ENCODE measurements at places on chromosomes 7 and 10.
A peak's percentile ranks its signal among the peaks of the same experiment; 100 is the strongest.

- no peak for DNase-seq
These were observed 64.8 kb downstream of the ARMC3 start for GRCh38 chr10:22992621-22993020.

GRCh38 chr10:11525503-11525902 lies 85.9 kb downstream of the USP6NL start:
- DNase-seq: peak; percentile 78

- no peak for DNase-seq
These were observed 40.3 kb downstream of the PDZD8 start for GRCh38 chr10:117334926-117335325.

DNA sequence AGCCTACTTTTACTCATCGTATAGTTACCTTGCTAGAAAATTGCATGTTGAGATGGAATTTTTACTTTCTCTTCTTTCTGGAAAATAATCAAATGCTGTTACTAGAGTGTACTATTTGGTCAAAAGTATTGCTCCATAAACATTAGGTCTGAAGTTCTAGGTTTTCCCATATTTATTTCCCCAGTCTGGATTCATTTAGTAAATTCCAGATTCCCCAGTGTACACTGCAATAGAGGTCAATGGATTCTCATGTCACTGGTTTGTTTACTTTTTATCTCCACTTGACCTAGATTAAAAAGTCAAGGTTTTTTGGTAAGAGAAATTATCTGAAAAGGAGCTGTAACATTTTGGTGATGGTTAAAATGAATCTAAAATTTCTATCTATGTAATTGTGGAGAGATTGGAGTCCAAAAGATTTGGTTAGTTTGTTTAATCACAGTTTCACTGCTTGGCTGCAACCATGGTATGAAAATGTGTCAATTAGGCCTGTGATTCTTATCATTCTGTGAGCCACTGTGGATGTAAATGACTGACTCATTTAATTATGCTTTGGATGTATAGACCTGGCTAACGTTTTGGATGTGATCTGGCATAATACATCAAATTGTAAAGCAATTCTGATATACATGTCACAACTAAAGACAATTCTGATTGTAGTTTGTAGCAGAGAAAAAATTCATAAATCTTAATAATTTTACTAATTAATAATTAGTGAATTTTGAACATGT lies 32.7 kb upstream of the STEAP4 start:
- DNase-seq: no peak

- no peak for DNase-seq
These were observed 14.7 kb upstream of the LRRN3 start for GRCh38 chr7:111076205-111076604.

DNA sequence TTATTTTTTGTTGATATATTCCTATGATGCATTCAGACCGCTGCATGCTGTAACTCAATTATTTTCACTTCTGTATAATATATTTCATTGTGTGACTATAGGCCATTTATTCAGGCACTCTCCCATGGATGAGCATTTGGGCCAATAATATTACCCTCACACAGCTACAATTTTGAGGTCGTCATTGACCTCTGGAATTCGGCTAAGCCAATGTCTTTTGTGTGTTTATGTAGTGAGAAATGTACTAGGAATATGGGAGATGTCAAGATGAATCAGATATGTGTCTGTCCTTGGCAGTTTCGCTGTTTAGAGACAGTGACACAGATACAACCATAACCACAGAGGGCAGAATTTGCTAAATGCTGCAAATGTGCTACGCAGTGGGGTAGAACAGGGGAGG lies 474.2 kb downstream of the ADRA2A start:
- DNase-seq: no peak

GRCh38 chr10:120327675-120328074 lies 129.4 kb upstream of the PLPP4 start:
- no peak for DNase-seq

- no peak for DNase-seq
These were observed 8.5 kb downstream of the AKR1B15 start for GRCh38 chr7:134557391-134557790.

GRCh38 chr7:47843291-47843690 lies 105.0 kb downstream of the PKD1L1 start:
- no peak for DNase-seq

DNA sequence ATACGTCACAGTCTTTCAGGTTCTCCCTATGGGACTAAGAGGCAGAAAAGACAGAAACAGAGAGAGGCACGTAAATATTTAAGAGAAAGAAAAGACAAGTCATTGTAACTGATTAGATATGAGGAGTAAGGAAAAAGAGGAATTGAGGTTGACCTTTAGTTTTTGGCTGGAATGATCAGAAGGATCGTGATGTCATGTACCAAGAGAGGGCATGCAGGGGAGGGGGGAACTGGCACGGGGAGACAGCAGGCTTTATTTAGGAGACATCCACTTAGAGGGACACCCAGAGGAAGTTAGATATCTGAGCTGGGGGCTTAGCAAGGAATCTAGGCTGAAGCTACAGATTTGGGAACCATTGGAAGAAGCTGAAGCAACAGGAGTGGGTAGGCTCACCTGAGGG lies 9.2 kb upstream of the LRRC20 start:
- DNase-seq: no peak

DNA sequence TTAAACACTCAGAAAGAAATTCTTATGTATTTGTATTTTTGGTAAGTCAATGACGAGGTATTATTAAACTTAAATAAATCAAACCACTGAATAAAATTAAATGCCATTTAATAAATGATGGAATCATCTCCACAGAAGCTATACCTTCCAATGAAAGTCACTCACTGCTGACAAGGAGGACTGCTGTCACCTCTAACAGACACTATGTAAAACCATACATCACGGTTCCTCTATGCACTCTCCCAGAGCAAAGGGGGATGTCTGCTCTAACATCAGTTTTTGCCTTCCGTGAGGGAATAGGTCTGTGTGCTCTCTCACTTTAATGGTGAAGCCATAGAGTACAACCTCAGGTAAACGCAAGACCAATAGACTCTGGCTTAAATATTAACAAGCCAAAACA lies 99.7 kb upstream of the DDC start:
- DNase-seq: no peak

DNA sequence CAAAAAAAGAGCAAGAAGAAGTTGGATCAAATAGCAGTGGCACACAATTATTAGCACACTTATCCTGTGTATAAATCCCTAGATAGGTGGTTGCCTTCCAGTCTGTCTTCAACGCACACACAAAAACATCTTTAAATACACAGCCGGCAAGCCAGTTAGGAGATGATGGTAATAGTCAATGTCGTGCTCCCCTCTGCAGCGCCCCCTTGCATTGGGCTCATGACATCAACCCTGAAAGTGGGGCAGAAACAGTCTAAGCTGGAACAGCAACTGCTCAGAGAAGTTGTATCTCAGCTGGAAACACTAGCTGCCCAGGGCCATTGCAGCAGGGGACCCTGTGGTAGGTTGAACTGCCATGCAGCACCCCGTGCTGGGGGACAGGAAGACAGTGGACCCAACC lies 179.5 kb upstream of the YAE1 start:
- no peak for DNase-seq

- DNase-seq: no peak
These were observed 191.3 kb downstream of the FGFR2 start for GRCh38 chr10:121406823-121407545.

GRCh38 chr7:3861386-3861785 lies 560.3 kb downstream of the SDK1 start:
- DNase-seq: no peak

DNA sequence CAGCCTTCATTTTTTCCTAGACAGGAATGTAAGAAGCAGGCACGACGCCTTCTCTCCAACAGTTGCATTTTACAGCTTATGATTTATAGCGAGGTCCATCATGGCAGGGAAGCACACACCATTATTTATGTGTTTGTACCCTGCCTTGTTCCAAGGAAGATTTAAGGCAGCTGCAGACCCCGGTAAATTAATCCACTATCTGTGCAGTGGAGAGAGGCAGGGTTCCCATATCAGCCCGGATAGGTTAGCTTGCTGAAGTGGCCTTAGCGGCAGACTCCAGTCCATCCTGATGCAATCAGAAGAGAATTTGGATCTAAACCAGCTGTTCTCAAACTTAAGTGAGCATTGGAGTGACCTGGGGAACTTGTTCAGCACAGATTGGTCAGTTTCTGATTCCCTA lies 359.4 kb downstream of the GALNT17 start:
- no peak for DNase-seq

DNA sequence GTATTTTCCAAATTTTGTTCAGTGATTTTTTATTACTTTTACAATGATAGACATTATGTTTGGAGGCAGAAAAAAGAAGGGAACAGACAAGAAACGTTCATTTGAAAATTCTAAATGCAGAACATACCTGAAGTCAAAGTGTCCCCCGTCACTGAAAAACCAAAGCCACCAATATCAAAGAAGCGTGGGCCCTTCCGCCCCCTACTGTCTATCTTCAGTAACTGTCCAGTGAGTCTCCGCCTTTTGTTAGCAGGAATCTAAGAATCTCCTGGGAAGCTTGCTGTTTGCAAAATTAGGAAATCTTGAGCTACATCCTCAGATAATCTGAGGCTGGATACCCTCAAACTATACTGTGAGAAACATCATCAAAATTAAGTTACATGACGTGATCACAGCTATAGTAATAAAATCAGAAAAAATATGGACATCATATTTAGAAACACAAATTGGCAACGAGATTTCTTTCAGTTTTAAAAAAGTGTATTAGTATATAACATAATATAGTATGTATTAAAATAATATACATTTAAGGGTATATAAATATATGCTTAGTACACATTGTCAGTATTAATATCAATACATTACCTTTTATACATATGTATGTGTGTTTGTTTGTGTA lies 169.3 kb upstream of the AKR1E2 start:
- DNase-seq: peak; percentile 50

DNA sequence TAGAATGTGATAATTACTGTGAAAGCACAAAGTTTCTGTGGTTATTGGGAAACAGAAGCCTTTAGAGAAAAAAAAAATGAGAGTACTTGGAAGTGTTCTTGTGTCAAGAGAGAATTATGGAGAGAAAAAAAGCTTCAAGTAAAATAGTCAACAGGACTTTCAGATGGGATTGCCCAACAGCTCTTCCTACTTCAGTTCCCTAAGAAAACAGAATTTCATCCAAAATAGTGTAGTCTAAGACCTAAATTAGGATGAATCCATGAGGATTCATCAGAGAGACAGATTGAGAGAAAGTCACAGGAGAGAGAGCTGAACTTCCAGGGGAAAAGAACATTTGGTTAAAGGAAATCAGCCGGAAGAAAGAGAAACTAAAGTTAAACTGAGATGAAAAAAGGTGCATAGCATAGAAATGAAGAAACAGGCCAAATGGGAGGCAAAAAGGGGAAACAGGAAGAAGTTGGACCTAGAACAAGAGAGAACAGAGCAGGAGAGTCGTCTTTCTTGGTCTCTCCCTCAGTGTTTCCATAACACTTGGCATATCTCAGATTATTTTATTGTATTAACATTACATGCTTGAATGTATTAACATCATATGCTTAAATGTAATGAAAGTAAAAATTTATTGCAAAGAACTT lies 2.5 kb downstream of the SCIN start:
- DNase-seq: no peak

DNA sequence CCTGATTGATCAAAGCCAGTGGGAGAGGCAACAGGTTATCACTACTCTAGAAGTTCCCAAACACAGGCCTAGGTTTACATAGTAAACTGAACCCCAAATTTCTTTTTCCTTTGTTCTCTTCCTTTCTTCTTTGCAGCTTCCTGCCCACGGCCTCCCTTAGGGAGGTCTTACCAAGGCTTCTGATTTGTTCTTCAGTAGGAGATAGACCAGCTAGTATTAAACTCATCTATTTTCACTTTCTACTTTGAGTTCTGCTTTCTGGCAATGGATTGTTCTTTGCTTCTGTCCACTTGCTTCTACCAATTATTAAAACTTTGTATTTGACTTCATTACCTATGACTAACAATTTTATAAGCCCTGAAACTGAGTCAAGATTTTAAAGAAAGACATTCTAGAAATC lies 251.2 kb upstream of the FZD1 start:
- no peak for DNase-seq

DNA sequence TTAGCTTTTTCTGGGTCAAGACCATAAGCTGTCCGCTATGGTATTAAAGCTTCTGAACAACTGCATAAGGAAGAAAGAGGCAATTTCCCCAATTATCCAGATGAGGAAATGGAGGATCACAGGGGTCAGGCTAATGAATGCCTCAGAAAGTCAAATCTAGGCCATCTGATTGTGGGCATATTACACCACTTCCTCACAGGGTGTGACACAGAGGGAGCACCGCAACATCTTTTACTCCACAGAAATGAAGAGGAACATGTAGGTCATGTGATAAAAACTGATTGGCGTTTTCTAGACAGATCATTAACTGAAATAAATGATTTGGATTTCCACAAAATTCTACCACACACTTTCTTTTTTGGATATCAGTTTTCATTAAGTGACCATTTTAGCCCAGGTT lies 384.4 kb downstream of the PARD3 start:
- no peak for DNase-seq

GRCh38 chr10:107807836-107808235 lies 643.3 kb upstream of the SORCS1 start:
- DNase-seq: no peak

- DNase-seq: no peak
These were observed 517.8 kb upstream of the CELF2 start for GRCh38 chr10:10499839-10500238.

GRCh38 chr7:150740053-150740452 lies 2.8 kb downstream of the GIMAP5 start:
- DNase-seq: no peak

DNA sequence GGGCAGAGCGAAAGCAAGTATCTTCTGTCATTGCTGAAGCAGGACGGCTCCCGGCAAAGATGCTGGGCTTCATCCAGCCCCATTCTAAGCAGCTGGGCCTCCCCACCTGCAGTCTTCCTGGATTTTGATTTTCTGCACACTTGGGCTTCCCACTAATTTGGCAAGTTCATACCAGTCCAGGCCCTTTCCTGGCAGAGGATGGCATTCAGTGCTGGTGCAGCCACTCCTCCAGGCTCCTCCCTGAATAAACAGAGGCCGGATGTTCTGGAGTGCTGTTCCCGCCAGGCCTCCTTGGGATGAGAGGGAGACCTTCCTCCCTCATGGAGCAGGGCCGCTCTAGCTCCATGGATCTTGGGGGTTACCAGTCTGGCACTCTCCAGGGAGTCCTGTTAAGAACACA lies 3.4 kb downstream of the BAG3 start:
- DNase-seq: peak; percentile 68

DNA sequence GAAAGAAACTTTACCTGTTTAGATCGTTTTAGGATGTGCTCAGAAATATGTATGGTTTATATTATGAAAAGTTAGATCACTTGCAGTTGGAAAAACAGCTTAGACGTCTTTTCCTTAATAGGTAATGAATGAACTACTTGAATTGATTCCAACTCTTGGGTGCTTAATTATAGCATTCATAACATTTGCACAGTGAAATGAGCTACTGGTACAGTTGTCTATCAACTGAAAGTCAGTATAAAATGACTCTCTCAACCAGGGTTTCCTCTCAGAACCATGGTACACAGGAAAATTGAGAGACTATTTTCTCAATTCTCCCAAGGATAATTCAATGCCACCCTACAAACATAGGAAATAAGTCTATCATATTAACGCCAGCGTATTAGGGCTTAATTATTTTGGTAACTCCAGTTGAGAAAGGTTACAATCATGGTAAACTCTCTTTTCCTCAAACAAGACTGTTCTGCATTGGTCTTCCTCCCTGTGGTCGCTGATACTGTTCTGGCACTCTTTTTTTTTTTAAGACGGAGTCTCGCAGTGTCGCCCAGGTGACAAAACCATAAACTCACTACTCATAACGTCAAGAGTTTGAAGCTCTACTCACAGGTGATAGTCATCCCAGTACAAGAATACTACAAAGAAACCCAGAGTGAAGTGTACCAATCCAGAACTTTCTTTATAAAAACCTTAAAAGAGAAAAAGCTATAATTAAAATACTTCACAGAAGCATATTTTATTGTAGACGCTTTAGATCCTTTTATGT lies 2.0 kb downstream of the ANLN start:
- DNase-seq: no peak

All from left cardiac atrium (tissue), 4 donors.